ENCODE measurements at places on chromosomes 11 and 22. TPM values are rescaled to one million over a fixed set of nuclear protein-coding genes. Genes with fewer than 3 reads are reported as not detected.

DNA sequence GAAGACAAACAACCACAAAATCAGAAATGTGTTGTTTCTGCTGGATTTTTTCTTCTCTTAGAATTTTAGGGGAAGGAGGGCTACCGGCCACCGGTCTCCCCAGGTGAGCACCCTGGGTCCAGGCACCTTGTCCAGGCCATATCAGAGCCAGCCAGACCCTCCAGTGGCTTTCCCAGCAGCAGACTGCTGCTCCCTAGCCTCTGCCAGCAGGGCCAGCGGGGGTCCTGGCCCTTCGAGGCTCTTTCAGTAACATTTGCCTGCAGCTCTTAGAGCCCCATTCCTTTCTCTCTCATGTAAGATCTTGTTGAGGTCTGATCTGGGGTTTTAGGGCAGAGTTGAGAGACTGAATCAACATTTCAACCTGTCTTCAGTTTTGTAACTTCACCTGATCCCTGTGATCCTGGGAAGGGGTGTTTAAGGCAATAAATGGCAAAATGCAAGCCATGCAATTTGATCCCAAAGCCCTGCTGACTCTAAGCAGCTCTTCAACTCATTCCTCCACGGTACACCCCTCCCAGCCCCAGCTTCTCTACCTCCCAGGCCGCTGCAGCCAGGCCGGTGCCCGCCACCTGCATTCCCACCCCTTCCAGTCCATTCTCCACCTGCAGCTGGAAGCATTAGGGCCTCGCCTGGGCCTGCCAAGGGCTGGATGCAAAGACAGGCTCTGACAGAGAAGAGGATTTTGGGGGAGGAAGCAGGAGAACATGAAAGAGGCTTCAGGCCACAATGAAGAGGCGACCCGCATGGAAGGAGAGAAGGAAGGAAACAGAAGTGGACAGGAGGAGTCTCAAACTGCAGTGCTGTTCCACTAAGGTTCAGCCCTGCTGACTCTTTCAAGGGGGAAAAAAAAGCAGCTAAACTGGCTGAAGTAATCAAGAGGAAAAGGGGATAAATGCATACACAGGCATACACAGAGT lies 113.0 kb upstream of the FGF3 start:
- no peak for DNase-seq

DNA sequence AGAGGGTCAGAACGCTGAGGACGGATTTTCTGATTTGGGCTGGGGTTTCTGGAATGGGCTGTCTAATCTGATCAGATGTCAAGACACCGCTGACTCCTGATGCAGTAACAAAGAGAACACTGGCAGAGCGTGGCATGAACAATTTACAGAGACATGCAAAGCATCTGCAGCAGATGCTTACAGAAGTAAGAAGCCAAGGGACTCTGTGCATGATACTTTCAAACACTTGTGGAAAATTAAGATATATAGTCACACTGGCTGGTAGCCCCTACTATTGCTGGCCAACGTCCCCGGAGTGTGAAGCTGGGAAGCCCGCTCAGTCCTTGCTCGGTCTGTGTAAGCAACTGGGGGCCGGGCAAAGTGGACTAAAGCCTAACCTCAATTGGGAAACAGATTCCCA lies 903.7 kb downstream of the BRD1 start:
- DNase-seq: no peak

GRCh38 chr22:20940186-20940651 lies 23.0 kb downstream of the CRKL start:
- DNase-seq: no peak

- no peak for DNase-seq
Observed at GRCh38 chr22:25751174-25751581, 9.2 kb downstream of the MYO18B start.

- peak; percentile 99 for DNase-seq
Observed at GRCh38 chr11:109696191-109696897, 274.4 kb downstream of the C11orf87 start.

DNA sequence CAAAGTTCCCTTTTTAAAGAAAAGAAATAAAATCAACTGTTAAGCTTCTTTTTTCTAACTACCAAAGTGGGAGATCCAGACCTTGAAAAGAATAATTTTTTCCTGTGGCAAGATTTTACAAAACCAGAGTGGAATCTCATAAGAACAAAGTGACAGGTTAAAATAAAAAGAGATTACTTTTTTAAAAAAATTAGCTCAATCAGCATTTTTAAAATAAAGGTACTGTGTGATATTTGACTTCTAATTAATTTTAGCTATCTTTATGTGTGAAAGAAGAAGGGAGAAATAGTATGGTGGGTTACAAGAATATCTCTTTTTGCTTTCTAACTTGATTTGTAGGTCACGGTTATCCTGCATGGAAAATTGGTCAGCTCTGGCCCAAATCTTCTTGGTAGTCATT lies 92.8 kb upstream of the ALKBH3 start:
- no peak for DNase-seq

GRCh38 chr11:94629741-94630140 lies 62.6 kb downstream of the PIWIL4 start:
- DNase-seq: no peak

- no peak for DNase-seq
Observed at GRCh38 chr22:36587289-36588154, 58.6 kb upstream of the EIF3D start.

DNA sequence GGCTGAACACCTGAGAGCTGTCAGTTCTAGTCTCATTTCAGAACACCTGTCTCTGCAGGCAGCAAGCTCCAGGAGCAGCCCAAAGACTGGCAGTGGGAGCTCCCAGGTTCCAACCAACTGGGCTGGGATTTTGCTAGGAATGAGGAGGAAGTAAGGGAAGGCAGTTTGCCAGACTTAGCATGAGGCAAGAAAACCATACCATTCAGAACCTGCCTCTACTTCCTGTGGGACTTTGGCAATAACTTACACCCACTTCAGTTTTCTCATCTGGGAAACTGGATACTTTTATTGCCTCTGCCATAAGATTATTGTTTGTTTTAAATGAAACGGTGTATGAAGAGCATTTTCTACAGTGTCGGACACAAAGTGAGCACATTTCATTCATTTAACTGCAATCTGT lies 363.7 kb upstream of the ISX start:
- no peak for DNase-seq

GRCh38 chr11:47270331-47271271 lies 668 bp downstream of the MADD start:
- DNase-seq: peak; percentile 47

DNA sequence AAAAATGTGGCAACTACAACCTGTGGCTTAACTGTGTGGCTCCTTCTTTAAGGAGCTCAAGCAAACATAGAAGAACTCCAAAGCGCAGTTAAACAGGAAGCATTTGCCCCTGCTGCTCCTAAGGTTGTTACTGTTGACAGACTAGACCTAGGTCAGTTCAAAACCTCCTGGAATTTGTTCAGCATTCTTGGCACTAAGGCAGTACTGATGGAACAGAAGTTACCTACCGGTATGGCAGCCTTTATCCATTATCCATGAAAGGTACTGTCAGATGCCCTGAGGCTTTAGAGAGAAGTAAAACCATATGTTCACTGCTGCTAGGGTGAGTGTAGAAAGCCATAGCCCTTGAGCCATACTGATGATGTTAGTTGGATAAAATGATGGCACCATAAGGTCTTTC lies 916.5 kb upstream of the FAT3 start:
- DNase-seq: no peak

GRCh38 chr22:42363892-42364291 lies 68.3 kb downstream of the NFAM1 start:
- no peak for DNase-seq

DNA sequence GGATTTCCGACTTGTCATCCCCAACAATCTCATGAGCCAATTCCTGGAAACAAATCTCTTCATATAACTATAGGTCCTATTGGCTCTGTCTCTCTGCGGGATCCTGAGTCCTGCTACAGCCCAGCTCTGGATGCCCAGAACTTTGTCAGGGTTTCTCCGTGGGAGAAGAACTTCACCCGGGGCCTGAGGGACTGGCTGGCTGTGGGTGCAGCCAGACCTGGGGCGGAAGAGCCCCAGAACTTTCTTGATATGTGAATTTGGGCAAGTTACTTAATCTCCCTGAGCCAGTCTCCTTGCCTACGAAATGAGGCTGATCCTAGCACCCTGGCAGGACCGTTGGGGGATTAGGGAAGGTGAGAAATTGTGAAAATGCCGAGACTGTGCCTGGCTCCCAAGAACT lies 6.6 kb upstream of the TRIM29 start:
- DNase-seq: no peak

DNA sequence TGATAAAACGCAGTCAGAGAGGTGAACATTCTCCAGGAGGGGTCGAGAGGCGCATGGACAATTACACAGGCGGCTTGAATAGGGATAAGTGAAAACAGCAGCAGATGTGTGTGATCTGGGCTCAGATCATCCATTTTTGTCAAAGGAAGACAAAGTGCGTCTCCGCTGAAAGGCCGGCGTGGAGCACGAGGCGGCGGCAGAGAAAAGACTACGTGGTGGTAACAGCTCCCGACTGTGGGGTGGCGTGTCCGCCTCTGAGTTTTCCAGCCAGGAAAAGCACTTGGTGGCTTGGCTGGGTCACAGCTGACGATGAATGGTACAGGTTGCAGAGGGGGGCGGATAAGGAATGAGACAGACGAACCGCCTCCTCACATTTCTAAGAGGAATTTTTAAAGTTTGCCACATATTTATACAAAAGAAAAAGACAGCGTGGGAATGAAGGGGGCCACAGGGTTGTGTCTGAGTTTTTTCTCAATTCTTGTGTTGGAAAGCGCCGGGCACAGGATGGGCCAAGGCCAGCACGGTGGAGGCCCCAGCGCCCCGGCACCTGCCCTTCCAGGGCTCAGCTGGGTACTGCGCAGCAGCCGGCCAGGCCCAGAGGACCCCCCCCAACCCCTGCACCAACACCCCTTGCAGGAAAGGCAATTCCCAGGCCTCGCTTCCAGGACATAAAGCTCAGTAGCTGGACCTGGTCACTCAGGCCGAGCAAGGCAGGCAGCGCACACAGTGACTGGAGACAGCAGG lies 80.4 kb downstream of the TRMU start:
- no peak for DNase-seq

- DNase-seq: no peak
Observed at GRCh38 chr11:108852701-108853100, 187.8 kb downstream of the DDX10 start.

DNA sequence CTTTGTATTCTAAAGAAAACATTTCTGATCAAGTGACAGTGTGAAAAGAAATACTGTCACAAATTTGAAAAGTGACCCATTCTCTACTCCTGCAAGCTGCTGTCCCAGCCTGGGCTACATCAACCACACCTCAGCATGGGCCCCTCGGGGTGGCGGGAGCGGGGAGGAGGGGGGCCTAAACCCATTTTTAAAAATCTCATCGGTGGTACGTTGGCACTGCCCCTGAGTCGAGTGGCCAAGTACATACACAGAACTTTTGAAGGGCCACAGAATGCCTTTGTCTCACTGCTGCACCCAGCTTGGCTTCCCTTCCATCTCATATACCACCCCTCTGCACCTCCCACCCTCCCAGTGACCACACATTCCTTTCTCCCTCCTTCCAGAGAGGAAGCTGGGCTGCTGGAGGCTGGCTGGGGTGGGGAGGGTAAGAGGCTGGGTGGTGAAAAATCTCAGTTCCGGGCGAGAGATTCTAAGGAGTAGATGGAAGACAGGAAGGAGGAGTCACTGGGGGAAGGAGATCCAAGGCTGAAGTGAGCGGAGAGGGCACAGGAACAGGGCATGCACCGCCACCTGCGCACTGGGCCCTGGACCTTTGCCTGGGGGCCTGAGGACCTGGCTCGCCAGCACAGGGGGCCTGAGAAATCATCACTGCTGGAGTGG lies 21.1 kb downstream of the FXYD6 start:
- DNase-seq: no peak

- no peak for DNase-seq
Observed at GRCh38 chr11:17026487-17027082, 12.4 kb upstream of the PLEKHA7 start.

The PKDREJ gene
- not detected for total RNA-seq

The SESN3 gene
- 12.4 TPM for total RNA-seq

The RIMBP3C gene
- under 0.01 TPM for total RNA-seq

The INSC gene
- 1.2 TPM for total RNA-seq

The C11orf16 gene
- total RNA-seq: not detected

The PDGFB gene
- total RNA-seq: 1.1 TPM

The ACAT1 gene
- total RNA-seq: 42.1 TPM

The PIWIL4 gene
- 0.38 TPM for total RNA-seq

The NPAS4 gene
- not detected for total RNA-seq

Data from bronchial epithelial cell (primary cell).